ENCODE measurements at places on chromosomes 13 and 19.

GRCh38 chr13:97502181-97502580, 68.2 kb downstream of the RAP2A start:
- DNase-seq = no peak

- no peak for DNase-seq
Measured at GRCh38 chr13:43368003-43368402, 344.6 kb downstream of the DNAJC15 start.

DNA sequence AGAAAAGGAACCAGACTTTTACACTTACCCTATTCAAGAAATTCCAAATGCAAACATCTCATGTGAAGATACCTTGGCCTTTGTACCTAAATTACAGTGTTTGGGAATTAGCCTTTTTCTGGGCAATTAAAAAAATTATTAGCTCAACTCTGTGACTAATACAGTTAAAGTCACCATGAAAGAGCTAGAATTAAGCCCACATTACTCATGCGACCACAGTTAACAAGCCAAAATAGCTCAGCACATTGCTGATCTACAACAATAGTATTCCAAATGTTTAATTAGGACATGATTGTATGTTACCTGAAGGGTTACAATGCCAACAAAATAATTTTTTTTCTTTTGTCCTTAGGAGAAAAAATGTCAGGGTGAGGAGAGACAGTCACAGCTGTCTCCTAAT, 263.6 kb upstream of the GPC6 start:
- no peak for DNase-seq

DNA sequence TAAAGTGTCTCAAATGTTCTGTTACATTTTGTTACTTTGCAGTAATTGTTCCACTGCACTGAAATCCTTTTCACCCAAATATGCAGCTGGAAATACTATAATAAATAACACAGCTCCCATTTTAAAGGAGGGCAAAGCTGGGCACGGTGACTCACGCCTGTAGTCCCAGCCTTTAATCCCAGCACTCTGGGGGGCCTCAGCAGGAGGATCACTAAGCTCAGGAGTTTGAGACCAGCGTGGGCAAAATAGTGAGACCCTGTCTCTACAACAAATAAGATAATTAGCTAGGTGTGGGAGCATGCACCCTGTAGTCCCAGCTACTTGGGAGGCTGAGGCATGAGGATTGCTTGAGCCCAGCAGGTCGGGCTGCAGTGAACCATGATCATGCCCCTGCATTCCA, 7.5 kb upstream of the UBAC2 start:
- no peak for DNase-seq

DNA sequence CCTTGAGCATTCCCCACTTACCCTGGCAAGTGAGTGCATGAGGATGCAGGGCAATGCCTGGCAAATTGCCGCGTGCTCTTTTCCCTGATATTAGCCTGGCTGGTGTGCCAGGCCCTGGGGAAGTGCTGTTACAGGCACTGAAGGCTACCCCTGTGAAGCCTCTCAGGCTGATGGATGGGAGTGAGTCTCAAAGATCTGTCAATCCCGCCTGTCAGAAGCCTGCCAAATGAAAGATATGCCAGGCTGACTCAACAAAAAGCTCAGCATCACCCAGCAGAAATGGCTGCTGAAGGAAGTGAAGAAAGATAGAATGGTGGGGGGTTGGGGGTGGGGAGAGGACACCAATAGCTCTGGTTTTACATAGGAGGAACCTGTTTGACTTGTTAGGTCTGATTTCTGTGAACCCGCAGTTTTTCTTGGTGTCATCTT, 112.1 kb downstream of the LACC1 start:
- no peak for DNase-seq

- no peak for DNase-seq
Measured at GRCh38 chr13:93942016-93942415, 537.5 kb downstream of the DCT start.

- DNase-seq = no peak
Measured at GRCh38 chr13:29193083-29193482, 372.9 kb downstream of the MTUS2 start.

- DNase-seq = peak; percentile 84
Measured at GRCh38 chr19:44111910-44112463, 1.2 kb upstream of the ZNF225 start.

DNA sequence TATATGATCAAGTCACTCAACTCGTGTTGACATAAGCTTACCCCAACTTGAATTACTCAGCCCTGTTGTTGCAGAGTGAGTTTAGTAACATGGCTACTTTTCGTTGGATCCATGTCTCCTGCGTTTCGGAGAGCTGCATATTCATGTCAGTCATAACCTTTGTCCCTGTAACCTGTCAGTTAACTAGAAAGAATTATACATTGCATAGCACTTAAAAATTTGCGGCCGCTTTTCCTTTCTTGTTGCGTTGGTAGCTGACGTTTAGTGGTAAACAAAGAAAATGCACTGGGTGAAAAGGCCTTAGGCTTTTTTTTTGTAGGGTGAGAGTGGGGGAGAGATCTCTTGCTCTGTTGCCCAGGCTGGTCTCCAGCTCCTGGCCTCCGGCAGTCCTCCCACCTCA, 14.2 kb downstream of the ZNF507 start:
- DNase-seq = no peak

GRCh38 chr13:102318233-102318632, 83.6 kb downstream of the FGF14 start:
- DNase-seq = no peak

- DNase-seq = no peak
Measured at GRCh38 chr13:95627590-95627989, 16.9 kb downstream of the DZIP1 start.

GRCh38 chr13:103130681-103131210, 64.5 kb upstream of the SLC10A2 start:
- no peak for DNase-seq

Measured in neural progenitor cell (in vitro differentiated cells).